ENCODE measurements at places on chromosomes 7 and 10.

GRCh38 chr7:69748530-69748929, 150.3 kb downstream of the AUTS2 start:
- DNase-seq, result no peak

DNA sequence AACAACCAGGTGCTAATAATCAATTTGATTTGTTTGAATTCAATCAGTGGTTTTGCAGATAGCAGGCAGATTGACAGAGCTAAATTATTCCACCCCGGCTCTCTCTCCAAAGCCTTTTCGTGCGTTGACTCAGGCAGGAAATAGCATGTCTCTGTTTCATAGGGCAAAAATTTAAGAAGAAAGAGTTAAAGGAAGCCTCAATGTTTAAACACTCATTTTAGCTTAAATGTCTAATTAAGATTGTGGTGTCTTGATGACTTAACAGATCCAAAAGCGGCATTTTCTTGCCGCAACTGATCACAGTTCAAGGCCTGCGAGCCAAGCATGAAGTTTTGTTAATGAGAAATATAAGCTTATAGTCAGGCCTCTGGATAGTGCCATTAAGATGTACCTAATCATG, 1051.1 kb upstream of the AUTS2 start:
- DNase-seq, result no peak

DNA sequence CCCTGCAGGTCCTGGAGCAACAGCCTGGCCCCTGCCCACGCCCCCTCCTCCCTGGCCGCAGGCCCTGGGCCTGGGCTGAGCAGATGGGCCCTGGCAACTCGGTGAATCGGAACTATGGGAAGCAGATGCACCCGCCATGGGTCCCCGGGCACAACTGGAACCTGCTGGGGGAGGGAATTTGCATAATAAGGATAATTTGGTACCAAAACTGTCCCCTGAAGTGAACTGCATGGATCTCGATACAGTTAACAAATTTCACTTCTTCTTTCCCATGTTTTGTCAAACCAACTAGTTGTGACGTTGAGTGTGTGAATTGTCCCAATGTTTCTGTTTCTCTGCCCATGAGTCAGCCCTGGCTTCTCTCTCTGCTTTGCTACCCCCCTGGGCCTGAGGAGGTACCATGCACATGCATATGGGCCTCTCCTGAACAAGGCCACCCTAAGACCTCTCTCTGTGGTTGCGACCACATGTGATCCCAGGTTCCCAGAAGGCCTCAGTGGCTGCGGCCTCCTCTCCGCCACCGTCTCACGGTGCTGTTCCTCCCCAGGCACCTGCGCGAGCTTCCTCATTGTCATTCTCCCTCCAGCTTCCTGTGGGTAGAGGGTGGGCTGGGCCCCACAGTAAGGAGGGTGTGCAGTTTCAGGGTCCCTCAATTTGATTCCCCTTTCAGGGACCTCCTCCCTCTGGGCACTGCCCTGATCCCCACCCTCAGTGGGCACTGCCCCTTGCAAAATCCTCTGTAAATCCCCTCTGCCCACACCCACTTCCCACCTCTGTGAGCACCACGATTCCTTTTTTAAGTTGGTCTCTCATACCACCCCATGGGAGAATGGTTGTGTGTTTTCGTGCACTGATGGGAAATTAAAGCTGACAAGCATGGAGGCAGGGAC, 40.0 kb downstream of the FIGNL1 start:
- no peak for DNase-seq

DNA sequence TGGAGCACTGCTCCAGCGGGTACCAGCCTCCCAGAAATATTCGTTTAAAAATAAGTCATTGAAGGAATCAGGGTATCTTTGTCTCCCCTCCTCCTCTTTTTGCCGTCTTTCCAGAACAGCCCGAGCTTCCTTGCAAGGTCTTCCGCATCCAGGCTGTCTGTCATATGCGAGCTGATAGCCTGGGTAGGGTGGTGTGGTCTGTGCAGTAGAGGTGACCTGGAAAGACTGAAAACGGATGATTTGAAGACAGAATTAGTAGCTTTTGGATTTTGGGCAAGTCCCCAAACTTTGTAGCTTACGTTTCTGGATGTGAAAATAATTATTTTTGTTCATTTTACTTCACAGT, 480 bp downstream of the VPS50 start:
- DNase-seq, result no peak

- no peak for DNase-seq
Observed at GRCh38 chr10:114340816-114341215, 63.5 kb downstream of the AFAP1L2 start.

DNA sequence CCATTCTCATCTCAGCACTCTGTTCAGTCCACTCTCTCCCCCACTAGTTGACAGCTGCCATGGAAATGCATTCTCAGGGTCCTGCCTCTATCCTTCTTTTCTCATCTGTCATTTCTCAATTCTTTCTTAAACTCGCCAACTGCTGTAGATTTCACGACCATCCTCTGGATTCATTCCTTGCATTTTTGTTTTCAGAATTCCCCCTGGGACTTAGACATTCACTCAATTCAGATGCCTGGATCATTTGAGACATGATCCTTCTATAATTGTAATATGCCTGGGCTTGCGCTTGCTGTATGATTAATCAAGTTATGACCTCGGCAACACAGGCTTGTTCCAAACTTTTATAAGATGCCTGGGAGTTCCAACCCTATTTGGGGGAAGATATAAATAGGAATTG, 104.5 kb downstream of the RAB11FIP2 start:
- no peak for DNase-seq

GRCh38 chr10:11489591-11489990, 121.9 kb downstream of the USP6NL start:
- DNase-seq, result no peak

- no peak for DNase-seq
Observed at GRCh38 chr10:126455036-126455765, 66.9 kb upstream of the ADAM12 start.

DNA sequence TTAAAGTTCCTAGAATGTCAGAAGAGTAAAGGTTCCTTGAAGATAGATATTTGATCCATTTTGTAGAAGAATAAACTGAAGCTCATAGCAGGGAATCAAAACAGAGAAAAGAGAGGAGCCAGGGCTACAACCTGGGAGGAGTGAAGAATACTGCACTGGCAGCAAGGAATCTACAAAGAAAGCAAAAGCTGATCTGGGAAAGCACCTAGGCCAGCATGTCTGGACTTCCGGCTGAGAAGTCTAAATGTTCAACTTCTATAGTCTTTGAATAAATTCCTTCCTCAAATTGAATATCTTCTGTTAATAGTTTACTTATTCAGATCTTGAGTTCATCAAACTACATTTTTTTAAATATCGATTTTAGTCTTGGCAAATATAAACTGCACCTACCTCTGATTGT, 78.2 kb downstream of the VPS41 start:
- no peak for DNase-seq

DNA sequence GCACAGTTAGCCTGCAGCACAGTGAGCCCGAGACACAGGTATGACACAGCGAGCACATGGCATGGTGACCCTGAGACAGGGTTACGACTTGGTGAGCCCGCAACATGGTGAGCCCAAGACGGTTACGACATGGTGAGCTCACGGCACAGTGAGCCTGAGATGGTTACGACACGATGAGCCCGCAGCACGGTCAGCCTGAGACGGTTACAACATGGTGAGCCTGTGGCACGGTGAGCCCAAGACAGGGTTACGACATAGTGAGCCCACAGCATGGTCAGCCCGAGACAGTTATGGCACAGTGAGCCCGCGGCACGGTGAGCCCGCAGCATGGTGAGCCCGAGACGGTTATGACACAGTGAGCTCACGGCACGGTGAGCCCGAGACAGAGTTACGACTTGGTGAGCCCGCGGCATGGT, 156.1 kb downstream of the MAD1L1 start:
- DNase-seq, result no peak

GRCh38 chr10:97074256-97075145, 111.3 kb downstream of the SLIT1 start:
- DNase-seq, result no peak

- no peak for DNase-seq
Observed at GRCh38 chr10:94571081-94571480, 25.5 kb downstream of the HELLS start.

- no peak for DNase-seq
Observed at GRCh38 chr10:101006593-101007098, 7.0 kb downstream of the LZTS2 start.

- no peak for DNase-seq
Observed at GRCh38 chr7:24536682-24537081, 36.6 kb upstream of the PALS2 start.

- DNase-seq, result no peak
Observed at GRCh38 chr10:118504467-118505205, 90.8 kb downstream of the PRLHR start.

- DNase-seq, result no peak
Observed at GRCh38 chr10:49110684-49111319, 4.5 kb downstream of the VSTM4 start.

GRCh38 chr7:17849504-17849903, 90.8 kb downstream of the SNX13 start:
- no peak for DNase-seq

GRCh38 chr10:4127518-4128315, 342.7 kb upstream of the KLF6 start:
- peak; percentile 78 for DNase-seq

GRCh38 chr7:3634396-3634795, 333.3 kb downstream of the SDK1 start:
- no peak for DNase-seq

All from glomerular endothelial cell (primary cell).